Tibial nerve (tissue), 4 donors: ENCODE measurements at places on chromosomes 6 and 20. TPM values are rescaled to one million over a fixed set of nuclear protein-coding genes. Genes with fewer than 3 reads are reported as not detected.
A peak's percentile ranks its signal among the peaks of the same experiment; 100 is the strongest.

GRCh38 chr6:139250296-139251044, 41.3 kb downstream of the TXLNB start:
- H3K4me3 ChIP-seq, result no peak overlapping the region
- H3K27me3 ChIP-seq, result no peaks in the 10 kb centered on the region
- DNase-seq, result no peak
- H3K4me1 ChIP-seq, result no peaks in the 10 kb centered on the region
- H3K27ac ChIP-seq, result peak overlapping the region; percentile 3
- H3K36me3 ChIP-seq, result no peaks in the 10 kb centered on the region

DNA sequence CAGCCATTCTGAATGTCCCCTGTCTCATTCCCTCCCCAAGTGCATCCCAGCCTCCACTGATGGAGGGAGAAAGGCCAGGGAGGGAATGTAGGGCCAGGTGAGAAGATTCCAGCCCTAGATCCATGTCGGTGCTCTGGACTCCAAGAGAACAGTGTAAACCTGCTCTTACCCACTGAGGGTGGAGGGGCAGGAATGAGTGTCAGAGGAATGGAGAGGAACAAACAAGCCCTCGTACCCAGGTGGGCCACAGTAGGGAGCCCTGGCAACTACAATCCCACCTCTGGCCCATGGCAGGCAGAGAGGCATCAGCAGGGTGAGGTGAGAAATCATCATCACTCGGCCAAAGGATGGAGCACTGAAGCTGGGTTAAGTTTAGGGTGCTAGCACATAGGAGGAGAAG, 54.6 kb downstream of the STAU1 start:
- no peak overlapping the region for H3K27ac ChIP-seq
- peaks cover 62% of the 10 kb centered on the region for H3K36me3 ChIP-seq
- H3K27me3 ChIP-seq, result no peaks in the 10 kb centered on the region
- no peak overlapping the region for H3K4me3 ChIP-seq

MC3R gene
- not detected for total RNA-seq

- DNase-seq, result no peak
- H3K27ac ChIP-seq, result no peak overlapping the region
- no peak overlapping the region for H3K4me3 ChIP-seq
- no peaks in the 10 kb centered on the region for H3K27me3 ChIP-seq
- peaks cover 37% of the 10 kb centered on the region for H3K36me3 ChIP-seq
- peaks cover 11% of the 10 kb centered on the region for H3K4me1 ChIP-seq
These were observed 310.0 kb downstream of the ESR1 start for GRCh38 chr6:152117156-152118133.

PSMG4 gene
- 14.7 TPM for total RNA-seq

LST1 gene
- total RNA-seq, result 86.5 TPM

DNA sequence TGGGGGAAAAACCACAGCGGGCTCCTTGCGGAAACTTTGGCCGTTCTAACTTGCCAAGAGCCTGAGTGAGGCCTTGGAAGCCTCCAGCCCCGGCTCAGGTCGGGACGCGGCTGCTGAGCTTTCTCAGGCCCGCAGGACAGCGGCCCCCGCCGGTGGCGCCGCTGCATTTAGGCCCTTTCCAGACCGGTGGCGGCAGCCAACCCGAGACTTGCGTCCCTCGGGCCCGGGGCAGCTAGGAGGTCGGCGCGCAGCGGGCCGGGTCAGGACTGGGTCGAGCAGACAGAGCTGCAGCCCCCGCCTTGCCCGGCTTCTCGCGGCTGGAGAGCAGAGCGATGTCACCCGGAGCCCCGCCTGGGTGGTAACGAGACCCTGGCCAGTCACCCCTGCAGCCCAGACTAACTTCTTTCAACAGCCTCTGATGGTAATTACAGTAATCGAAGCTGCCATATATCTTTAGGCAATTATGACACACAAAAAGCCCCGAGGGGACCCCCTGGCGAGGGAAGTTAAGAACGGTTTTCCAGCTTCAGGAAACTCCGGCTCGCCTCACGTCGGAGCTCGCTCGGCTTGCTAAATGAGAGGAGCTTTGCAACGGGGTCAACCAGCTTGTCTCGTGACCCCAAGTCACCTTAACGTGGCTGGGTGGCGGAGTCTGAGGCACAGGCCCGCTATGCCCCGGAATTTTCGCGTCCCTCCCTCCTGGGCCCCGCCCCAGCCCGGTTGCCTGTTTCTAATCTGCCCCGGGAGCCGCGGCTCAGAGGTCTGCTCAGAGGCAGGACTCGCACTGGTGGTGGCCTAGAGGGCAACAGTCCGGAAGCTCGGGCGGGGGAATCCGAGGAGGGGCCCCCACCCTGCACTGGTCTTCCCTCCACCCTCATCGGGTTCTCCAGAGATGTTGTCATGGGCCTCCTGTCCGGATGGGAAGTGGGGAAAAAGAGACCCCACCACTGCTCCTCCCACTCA, 3.0 kb downstream of the NR2E1 start:
- no peak overlapping the region for H3K27ac ChIP-seq
- no peaks in the 10 kb centered on the region for H3K36me3 ChIP-seq
- H3K4me3 ChIP-seq, result peak overlapping the region; percentile 2
- H3K4me1 ChIP-seq, result peaks cover 45% of the 10 kb centered on the region
- peaks cover 100% of the 10 kb centered on the region for H3K27me3 ChIP-seq

- no peaks in the 10 kb centered on the region for H3K27me3 ChIP-seq
- DNase-seq, result no peak
- H3K36me3 ChIP-seq, result no peaks in the 10 kb centered on the region
- H3K4me1 ChIP-seq, result no peaks in the 10 kb centered on the region
- H3K4me3 ChIP-seq, result no peak overlapping the region
These were observed 107.1 kb upstream of the BACH2 start for GRCh38 chr6:90403489-90404381.

PSORS1C2 gene
- total RNA-seq, result not detected

GRCh38 chr6:74420221-74420620, 724.2 kb downstream of the CD109 start:
- no peak overlapping the region for H3K4me3 ChIP-seq
- no peak for DNase-seq
- no peaks in the 10 kb centered on the region for H3K36me3 ChIP-seq
- H3K27ac ChIP-seq, result no peak overlapping the region
